ENCODE measurements at places on chromosomes 4 and X. TPM values are rescaled to one million over a fixed set of nuclear protein-coding genes. Genes with fewer than 3 reads are reported as not detected.

- DNase-seq, result no peak
Observed at GRCh38 chr4:188767496-188767895, 628.3 kb downstream of the TRIML1 start.

- DNase-seq, result no peak
Observed at GRCh38 chr4:2082118-2082517, 23.0 kb downstream of the NAT8L start.

- DNase-seq, result no peak
Observed at GRCh38 chr4:131054489-131055019, 1958.6 kb downstream of the C4orf33 start.

GRCh38 chr4:17238633-17239032 lies 273.3 kb downstream of the QDPR start:
- no peak for DNase-seq

GRCh38 chr4:69843932-69844331 lies 16.0 kb downstream of the SULT1E1 start:
- DNase-seq, result no peak

DNA sequence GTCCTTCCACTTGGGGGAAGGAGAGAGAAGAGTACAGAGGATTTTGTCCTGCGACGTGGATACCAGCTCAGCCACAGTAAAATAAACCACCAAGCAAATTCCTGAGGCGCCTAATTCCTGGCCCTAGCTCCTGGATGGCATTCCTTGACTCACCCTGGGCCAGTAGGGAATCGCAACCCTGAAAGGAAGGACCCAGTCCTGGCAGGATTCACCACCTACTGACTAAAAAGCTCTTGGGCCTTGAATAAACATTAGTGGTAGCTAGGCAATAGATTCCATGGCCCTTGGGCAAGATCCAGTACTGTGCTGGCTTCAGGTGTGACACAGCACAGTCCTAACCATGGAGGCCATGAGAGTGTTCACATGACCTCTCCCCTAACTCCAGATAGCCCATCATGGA lies 45.6 kb downstream of the GABRA3 start:
- DNase-seq, result no peak

DNA sequence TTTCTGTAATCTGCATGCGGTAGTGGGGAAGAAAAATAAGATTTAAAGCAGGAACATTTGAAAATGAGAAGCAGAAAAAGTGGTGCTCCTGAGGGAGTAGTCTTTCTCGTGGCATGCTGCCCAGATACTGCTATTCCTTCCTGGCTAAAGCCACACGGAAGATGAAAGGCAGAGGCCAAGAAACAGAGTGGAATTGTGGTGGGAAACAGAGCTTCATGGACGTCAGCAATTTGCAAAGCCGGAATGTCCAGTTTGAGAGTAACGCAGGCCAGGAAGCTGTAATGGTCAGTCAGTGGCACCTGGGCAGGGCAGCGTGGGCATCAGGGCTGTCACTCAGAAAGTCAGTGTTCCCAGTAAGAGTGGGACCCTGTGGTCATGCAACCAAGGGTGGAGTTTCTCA lies 63.7 kb upstream of the FMR1 start:
- no peak for DNase-seq

DNA sequence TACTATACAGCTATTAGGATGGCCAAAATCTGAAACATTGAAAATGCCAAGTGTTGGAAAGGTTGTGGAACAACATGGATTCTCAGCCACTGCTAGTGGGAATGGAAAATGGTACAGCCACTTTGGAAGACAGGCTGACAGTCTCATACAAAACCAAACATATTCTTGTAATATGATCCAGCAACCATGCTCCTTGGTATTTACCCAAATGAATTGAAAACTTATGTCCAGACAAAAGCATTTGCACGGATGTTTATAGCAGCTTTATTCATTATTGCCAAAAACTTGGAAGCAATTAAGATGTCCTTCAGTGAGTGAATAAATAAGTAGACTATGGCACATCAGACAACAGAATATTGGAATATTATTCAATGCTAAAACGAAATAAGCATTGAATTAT lies 105.8 kb upstream of the DCLK2 start:
- DNase-seq, result no peak

GRCh38 chr4:83708500-83709175 lies 172.7 kb downstream of the GPAT3 start:
- no peak for DNase-seq

- DNase-seq, result no peak
Observed at GRCh38 chr4:31667686-31668085, 947.5 kb downstream of the PCDH7 start.

DNA sequence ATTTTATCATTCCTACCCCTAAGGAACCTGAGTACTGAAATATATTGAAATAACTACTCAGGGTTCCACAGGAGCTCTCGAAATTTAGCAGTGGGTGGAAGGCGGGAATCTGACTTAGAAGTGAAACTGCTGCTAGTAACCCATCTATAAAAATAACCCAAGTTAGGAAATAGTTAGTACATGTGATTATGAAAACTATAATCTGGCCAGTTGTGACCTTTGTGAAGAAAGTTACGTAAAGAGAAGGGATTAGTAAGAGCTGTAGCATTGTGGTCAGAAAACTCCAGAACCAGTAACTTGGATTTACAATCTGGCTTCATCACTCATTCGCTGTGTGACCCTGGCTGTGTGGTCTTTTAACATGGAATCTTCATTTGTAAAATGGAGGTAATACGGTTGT lies 175.5 kb downstream of the RAPGEF2 start:
- no peak for DNase-seq

GRCh38 chr4:55012363-55013230 lies 112.8 kb downstream of the KDR start:
- no peak for DNase-seq

DNA sequence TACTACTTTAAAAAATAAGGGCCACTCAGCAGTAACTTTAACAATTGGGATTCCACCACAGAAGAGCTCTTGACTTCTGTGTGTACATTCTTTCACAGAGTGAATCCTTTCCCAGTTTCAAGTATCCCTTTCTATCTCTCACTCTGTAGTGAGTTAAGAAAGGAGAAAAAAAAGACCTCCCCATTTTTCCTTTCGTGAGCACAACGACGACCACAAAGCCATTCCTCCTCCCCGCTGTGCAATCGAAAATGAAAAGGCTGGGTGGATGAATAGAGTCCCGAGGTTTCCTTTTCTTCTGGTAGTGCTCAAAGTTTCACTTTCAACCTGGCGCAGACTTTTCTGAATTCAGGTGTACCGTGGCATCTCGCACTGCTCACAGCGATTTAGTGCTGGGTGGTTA lies 58.0 kb downstream of the TAB3 start:
- peak; percentile 21 for DNase-seq

- no peak for DNase-seq
Observed at GRCh38 chr4:3514221-3514780, 17.9 kb downstream of the LRPAP1 start.

DNA sequence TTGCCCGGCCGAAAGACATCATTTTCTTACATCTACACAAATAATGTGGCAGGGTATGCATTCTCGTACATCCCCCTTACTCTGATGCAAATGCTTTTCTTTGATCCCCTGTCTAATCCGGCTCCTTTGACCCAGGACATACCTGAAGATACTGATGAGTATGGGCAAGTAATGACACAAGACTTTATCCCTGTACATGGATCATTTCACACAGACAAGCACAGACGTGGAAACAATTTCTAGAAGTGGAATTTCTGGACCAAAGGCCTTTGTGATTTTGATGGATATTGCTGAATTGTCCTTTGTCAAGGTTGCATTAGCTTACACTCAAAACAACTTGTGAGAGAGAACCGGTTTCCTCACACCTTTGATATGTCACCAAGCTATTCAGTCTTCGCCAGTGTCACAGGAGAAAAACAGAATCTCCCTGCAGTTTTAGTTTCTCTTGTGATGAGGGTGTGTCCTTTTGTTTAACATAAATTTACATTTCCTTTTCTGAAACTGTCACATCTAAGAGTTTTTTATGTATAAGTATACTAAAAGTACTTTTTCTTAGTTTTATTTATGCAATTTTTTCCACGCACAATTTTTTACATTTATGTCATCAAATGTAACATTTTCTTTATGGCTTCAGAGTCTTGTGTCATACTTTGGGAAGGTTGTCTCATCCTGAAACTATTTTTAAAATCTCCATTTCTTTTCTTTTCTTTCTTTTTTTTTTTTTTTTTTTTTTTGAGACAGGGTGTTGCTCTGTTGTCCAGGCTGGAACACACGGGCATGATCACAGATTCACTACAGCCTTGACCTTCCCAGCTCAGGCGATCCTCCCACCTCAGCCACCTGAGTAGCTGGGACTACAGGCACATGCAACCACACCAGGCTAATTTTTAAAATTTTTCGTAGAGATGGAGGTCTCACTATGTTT lies 25.2 kb downstream of the RWDD4 start:
- no peak for DNase-seq

GRCh38 chrX:108034725-108035124 lies 10.1 kb upstream of the VSIG1 start:
- DNase-seq, result no peak

DNA sequence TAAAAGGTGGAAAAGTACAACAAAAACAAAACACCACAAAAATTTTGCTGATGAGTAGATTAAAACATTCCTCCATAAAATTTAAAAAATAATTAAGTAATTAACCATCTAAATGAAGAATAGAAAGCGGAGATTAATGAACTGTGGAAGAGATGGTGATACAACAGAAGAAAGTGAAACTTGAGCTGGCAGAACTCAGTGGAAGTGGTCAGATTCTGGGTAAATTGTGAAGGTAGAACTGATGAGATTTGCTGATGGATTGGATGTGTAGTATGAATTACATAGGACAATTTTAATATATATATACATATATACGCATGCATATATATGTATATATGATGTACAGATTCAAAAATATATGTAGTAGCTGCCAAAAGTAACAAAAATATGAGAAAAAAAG lies 73.9 kb downstream of the AMOT start:
- DNase-seq, result no peak

- DNase-seq, result no peak
Observed at GRCh38 chrX:97845451-97845850, 961.7 kb downstream of the RPA4 start.

GRCh38 chr4:41613821-41614220 lies 75.9 kb downstream of the LIMCH1 start:
- no peak for DNase-seq

GRCh38 chrX:275476-275966 lies 5.7 kb upstream of the PLCXD1 start:
- DNase-seq, result no peak

DNA sequence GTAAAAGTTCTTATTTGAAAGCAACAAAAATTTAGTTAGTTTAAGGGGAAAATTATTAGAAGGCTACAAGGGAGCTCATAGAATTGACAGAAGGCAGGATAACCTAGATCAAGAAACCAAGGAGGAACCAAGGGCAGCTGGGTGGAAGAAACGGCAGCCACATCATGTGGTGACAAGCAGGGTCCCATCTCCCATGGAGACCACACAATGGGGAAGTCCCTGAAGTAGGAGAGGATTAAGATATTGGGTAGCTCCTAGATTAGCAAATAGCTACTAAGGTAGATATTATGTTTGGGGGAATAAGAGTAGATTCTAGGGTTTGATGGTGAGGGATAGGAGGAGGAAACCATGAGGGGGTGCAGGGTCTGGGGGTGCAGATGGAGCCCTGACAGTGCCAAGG lies 48.0 kb upstream of the TMEM154 start:
- DNase-seq, result no peak

DNA sequence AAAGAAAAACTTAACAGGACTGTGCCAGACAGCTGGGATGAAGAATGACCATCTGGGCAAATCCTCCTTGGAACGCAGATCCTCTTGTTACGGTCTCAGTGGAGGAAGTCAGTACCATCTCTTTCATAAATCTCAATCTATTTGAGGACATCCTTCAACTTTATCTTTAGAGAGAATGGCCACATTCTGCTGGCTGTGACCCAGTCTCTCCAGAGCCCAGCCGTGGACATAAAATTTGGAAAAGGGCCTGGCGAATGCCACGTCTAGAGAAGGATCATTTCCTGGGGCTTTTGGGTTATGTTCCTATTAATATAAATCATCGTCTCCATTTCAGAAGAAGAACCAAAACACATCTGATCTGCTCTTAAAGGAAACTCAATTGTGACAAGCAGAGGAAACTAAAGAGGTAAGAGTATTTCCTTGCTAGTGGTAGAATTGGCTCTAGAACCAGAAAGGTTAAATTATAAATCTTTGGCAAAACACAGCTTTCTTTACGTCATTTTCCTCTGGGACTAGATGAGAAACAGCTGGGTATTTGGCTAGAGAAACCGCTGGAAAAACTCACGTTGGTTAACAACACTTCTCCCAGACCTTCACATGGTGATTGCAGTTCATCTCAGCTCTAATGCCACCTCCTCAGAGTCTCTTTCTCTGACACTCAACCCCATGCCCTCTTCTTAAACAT lies 164.7 kb downstream of the CHIC2 start:
- no peak for DNase-seq

GRCh38 chrX:108584617-108585211 lies 145.1 kb downstream of the COL4A5 start:
- no peak for DNase-seq

DNA sequence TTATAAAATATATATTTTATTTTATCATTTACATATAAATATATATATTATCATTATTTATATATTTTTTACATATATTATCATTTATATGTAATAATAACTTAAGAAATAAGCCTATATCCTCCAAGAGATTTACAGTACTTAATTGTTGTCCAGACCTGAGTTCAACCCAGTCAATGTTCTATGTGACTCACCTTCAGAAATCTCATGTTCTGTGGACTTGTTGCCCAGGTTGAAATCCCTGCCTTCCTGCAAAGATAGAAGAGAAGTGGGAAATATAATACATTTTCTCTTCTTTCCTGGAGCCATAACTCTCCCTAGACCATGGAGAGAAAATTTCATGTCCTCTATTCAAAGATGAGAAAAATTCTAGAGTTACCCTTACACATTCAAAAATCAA lies 247.3 kb downstream of the PARM1 start:
- no peak for DNase-seq

DNA sequence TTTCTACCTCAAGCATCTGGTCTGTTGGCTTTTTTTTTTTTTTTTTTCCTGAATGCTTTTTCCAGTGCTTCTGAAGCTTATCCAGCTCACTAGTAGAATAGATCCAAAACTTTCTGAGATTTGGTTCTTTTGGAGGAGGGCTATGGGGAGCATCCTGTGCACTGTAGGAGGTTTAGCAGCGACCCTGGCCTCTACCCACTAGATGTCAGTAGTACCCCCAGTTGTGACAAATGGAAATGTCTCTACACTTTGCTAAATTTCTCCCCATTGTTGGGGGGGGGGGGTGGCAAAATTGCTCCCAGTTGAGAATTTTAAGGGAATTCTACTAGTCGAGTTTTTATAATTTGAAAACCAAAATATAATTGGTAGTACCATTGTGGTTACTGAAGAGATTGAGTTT lies 23.0 kb upstream of the PPA2 start:
- no peak for DNase-seq

TBX22 gene
- total RNA-seq, result not detected

RASGEF1B gene
- total RNA-seq, result 2.4 TPM

ENOPH1 gene
- total RNA-seq, result 36.1 TPM

TMPRSS11A gene
- total RNA-seq, result not detected
